ENCODE measurements at places on chromosomes 11 and 22.

DNA sequence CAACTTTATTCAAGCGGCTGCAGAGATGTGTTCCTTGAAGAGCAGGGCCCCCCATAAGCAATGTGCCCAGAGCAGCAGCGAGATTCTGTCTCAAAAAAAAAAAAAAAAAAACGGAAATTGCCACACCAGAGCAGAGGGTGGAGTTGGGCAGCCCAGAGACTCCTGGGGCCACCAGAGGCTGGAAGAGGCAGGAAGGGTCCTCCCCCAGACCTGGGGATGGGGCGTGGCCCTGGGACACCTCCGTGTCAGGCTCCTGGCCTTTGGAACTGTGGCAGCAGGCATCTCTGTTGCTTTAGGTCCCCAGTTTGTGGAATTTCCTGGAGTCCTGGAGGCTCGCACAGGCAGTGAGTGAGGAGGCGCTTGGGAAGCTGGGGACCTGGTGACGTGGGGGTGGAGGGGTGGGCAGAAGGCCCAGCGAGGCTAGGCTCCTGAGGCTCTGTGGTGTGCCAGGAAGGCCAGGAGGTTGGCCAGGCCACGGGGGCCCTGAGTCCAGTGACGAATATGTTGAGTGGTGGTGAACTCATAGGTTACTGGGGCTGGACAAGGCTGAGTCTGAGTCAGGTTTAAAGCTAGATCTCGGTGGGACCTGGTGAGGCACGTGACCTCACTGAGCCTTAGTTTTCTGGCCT is 735.6 kb downstream of the BRD1 start:
- DNase-seq: no peak

DNA sequence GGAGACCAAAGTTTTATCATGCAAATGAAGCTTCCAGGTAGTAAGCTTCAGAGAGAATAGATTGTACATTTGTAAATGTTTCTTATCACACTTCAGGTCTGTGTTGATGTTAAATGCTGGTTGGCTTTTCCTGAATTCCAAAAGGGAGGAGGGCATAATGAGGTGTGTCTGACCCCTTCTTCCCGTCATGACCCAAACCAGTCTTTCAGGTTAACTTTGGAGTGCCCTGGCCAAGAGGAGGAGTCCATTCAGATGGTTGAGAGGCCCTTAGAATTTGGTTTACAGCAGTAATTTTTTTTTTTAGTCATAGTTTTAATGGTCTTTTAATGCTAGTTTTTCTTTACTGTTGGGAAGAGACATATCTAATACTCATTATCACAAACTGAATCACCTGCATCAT is 2.5 kb downstream of the OR6X1 start:
- DNase-seq: no peak

DNA sequence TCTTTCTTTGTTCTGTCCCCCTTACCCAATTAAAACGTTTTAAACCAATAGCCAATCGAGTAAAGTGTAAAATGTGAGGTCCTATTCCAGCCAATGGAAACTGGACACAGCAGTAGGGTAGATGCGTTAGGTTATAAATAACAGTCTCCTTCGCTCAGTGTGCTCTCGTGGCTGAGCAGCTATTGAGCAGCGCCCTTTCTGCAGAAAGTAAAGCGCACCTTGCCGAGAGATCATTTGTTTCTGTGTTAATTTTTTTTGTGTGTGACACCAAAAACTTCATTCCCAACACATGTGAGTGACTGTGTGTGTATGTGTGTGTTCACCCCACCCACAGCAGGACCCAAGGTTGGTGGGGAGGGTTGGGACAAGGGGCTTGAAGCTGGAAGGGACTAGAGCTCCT is 7.2 kb upstream of the TTLL1 start:
- no peak for DNase-seq

DNA sequence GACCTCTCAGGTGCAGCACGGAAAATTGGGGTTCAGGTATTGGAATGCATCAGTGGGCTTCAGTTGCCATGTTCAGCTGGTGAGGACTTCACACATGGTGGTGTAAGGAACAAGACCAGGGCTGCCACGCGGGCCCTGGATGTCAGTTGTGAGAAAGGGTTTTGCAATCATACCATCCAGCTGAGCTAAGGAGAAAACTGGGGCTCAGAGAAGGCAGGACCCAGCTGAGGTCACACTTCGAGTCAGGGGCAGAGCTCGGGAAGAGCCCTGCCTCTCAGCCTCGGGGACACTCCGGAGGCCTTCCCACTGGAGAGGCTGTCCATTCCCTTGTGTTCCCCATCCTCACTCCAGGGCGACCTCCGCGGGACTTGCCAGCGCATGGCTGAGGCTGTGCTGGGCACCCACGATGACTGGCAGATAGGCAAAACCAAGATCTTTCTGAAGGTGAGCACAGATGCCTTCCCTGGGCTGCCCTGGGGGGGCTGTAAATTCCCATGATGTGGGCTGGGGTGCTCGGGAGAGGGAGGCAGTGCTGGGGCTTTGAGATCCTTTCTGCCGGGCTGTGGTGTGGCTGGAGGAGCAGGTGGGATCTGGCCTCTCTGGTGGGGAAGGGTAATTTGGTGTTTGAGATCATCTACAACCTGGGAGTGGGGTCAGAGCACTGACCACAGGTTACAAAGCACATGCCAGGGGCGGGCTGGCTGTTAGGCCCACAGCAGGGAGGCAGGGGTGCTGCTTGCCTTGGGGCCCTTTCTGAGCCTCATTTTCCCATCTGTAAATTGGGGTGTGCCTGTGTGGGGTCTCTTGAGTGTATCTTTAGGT is 47.2 kb downstream of the MYO7A start:
- no peak for DNase-seq

DNA sequence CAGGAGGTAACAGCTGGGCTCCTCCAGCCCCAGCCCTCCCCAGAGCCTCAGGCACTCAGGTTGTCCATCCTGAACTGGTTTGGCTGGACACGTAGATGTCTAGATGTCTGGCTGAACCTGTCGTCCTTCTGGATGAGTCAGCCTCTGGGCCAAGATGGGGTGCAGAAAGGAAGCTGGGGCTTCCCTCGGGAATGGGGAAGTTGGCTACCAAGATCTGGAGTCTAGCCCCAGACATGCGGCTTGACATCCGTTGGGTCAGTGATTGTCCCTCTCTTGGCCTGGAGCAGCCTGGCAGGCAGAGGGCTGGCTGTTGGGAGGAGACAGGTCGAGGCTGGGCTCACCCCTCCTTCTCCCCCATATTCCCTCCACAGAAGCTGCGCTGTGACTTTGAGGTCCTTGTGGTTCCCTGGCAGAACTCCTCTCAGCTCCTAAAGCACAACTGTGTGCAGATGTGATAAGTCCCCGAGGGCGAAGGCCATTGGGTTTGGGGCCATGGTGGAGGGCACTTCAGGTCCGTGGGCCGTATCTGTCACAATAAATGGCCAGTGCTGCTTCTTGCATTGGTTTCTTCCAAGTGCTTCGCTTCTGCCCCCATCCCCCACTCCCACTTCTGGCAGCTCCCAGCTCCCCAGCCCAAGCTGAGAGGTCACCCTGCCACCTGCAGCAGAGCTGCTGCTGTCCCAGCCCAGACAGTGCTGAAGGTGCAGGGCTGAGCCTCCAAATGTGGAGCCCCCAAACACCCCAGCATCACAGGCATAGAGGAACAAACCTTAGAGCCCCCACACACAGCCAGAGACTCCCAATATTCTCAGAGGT is 1.3 kb downstream of the CST6 start:
- no peak for DNase-seq

DNA sequence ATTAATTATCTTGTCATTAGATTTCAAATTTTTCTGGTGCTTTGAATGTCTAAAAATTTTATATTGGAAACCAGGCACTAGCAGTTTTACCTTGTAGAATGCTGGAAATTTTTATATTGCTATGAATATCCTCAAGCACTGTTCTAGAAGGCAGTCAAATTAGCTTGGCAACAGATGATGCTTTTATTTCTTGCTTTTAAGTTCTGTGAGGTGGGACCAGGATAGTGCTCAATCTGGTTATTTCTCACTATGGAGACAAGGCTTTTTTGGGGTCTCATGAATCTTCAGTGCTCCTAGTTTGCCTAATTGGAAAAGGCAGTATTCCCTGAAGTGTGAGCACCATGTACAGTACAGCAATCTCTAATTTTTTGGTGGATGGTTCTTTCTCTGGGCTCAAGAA is 27.1 kb downstream of the ANO3 start:
- DNase-seq: no peak

- DNase-seq: no peak
Measured at GRCh38 chr22:44818727-44819126, 66.4 kb downstream of the ARHGAP8 start.

GRCh38 chr22:20573176-20573832 is 65.9 kb downstream of the MED15 start:
- DNase-seq: no peak

DNA sequence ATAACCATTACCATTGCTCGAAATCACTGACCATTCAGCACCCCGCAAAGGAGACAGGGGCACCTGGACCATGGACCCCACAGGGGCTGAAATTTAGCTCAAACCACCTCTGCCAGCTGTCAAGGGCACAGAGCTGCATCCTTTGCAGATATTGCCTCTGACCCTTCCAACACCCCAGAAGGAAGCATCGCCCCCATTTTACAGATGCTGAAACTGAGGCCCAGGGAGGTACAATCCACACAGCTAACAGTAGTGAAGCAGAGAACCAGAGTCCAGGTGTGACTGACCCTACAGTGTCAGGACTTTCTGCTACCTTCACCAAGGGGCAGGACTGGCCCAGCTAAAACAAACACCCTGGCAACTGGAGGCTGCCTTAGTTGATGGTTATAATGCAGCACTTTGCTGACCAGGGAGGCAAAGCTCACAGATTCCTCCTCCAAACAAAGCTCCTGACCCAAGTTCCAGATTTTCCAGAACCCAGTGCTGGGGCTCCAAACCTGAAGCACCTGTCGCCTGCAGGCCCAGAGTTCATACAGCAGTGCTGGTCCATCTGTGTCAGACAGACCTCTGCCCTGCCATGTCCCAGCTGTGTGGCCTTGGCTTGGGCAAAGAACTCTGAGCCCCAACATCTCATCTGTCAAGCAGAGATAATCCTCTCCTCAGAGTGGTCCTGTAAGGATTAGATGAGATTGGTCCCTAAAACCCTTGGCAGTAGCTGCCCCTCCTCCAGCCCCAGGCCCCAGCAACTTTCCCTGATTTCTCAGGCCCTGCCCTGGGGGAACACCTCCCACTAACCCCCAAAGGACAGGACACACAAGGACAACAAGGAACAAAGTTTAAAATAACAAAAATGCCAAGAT is 15.2 kb upstream of the ARAP1 start:
- DNase-seq: no peak

DNA sequence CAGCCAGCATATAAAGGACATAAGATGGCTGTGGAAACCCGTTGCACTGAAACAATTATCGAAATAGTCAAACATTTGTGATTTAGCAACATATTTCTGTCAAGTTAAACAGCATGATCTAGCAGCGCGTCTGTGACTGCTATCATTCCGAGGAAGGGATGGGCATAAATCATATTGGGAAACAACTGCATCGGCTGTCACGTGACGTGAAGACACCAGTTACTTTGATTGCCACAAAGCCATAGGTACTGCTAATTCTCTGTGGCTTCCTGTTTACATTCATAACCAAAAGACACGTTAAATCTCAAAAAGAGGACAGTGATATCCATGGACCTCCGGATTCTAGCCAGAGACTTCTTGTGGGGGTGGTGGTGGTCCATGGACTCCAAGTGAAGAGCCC is 87.8 kb downstream of the CACNA1I start:
- no peak for DNase-seq

GRCh38 chr22:23709107-23709506 is 18.3 kb downstream of the RGL4 start:
- no peak for DNase-seq

- peak; percentile 23 for DNase-seq
Measured at GRCh38 chr11:9982796-9983579, 311.0 kb downstream of the SBF2 start.

DNA sequence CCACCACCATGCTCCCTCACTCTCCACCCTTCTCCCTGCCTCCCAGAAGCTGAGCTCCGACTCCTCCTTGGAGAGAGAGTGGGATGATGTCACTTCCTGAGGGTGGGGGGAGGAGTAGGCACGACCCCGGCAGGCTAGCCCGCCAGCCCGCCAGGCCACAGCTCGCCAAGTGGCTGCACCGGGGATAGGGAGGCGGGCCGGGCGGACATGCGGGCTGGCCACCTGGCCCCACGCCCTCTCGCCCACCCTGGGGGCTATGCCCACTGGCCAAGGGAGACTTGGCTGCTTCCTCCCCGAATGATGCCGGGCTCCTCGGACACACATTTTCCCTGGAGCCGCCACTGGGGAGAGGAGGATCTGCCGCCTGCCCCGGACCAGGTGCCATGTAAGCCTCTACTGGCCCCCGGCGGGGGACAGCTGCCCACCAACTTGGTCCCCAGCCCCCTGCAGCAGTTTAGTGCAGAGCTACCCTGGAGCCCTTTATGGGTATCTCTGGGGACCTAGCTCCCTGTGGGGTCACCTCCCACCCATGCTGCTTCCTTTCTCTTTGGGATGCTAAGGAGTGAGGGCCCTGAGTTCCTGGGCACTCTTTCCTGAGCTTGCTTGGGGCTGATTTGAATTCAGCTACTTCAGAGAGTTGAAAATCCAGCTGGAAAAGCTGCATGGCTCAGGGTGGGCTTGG is 33.7 kb upstream of the MYRF start:
- peak; percentile 79 for DNase-seq

DNA sequence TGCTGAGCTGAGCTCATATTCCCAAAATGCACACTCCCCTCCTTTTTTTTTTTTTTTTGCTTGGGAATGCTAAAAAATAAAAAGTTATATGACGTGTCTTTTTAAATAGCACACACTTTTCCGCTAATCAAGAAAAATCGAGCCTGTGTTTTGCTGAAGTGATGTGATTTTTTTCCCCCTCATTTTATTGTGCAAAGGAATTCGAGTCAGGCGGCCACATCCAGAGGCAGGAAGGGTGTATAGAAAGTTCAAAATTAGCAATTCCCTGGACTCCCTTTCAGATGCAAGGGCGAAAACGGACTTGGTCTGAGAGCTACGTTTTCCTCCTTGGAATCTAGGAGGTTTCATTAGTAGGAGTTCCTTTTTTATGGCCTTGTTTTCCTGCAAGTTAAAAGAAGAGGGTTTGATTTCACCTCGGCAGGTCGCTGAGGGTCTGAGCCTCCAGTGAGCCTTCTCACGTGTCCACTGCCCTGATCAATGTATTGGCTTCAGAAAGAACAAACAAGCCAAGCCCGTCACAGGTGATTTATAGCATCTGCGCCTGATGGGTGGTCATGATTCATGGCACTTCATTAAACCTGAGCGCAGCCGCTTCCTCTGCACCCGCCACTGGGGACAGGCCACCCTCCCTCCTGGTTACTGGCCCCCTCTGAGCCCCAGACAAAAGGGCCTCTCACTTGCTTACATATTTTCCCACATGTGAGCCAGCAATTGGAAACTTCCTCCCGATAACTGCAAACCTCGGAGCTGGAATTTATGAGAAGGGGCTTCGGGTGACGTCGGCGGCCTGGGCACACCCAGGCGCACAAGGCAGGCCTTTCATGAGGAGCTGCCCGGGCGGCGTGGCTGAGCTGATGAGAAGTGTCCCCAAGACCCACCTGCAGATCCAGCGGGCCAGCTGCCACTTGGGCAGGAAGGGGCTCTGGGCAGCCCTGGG is 64.4 kb upstream of the LINC01488 start:
- no peak for DNase-seq
